ENCODE measurements at places on chromosomes 4 and X.
A peak's percentile ranks its signal among the peaks of the same experiment; 100 is the strongest.

- no peak for DNase-seq
These were observed 76.7 kb downstream of the IRF2 start for GRCh38 chr4:184397516-184398163.

GRCh38 chr4:156941940-156942548, 29.6 kb downstream of the PDGFC start:
- DNase-seq: peak; percentile 98

- peak; percentile 20 for DNase-seq
These were observed 10.2 kb downstream of the TLR3 start for GRCh38 chr4:186078981-186079638.

DNA sequence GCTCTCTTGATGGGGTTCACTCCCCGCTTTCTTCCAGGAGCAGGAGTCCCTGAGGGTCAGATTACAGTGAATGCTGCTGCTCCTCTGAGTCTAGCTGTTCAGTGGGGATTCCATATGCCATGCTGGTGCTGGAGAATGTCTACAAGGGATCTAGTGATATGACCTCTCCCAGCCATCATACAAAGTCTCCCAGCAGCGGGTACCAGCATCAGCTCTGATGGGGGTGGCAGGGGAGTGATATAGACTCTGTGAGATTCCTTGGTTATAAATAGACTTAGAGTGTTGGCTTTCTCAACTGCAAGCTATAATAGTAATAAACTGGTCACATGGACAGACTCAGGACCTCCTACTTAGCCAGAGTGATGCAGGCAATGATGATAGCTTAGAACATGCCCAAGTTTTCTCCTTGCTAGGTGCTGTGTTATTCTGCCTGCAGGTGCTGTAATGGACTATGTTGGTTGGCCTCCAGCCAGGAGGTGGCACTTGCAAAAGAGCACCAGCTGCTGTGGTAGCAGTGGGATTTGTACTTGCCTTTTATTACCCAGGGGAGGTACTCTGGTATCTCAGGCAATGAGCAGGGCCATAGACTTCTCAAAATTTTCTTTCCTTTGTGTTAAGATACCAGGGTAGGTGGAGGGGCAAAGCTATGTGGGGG, 202.9 kb downstream of the CHIC1 start:
- no peak for DNase-seq
